ENCODE measurements at places on chromosomes 3 and 15.

DNA sequence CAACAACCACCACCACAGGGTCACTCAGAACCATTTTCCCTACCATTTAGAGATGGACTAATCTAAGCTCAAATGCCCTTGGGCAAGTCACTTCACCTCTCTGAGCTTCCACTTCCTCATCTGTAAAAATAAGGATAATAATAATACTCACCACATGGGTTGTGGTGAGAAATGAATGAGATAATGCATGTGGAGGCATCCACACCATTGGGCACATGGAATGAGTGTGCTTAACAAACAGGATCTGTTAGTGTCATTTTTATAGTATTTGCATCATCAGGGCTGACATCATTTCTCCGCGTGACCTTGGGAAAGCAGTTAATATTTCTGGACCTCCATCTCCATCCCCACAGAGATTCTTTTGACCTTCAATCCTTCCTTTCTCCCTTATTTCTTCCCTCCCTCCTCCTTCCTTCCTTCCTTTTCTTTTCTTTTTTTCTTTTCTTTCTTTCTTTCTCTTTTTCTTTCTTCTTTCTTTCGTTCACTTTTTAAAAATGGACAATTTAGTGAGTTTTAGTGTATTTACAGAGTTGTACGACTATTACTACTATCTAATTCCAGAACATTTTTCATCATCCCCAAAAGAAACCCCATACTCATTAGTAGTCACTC is 7.7 kb upstream of the RFT1 start:
- no peak for DNase-seq

GRCh38 chr3:100756441-100756840 is 47.1 kb downstream of the TFG start:
- DNase-seq, result no peak

GRCh38 chr15:84570164-84570735 is 30.6 kb upstream of the ZSCAN2 start:
- DNase-seq, result peak; percentile 15

DNA sequence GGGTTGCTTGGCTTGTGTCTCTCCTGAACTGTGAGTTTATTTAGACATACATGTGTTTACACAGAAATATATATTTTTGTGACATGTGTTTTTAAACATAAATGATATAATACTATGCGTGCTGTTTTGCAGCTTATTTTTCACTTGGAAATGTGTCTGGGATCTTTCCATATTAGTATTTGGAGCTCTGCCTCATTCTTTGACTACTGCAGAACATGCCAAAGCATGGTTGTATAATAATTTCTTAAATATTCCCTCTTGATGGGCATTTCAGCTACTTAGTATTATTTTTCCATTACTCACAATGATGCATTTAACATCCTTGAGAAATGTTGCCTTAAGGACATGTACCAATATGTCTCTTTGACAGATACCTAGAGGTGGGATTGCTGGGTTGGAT is 19.5 kb downstream of the ANAPC13 start:
- DNase-seq, result no peak

- no peak for DNase-seq
Measured at GRCh38 chr15:40927873-40928806, 1.0 kb upstream of the DLL4 start.

- DNase-seq, result no peak
Measured at GRCh38 chr3:8843347-8843746, 73.9 kb upstream of the OXTR start.

- DNase-seq, result no peak
Measured at GRCh38 chr3:53150247-53151085, 10.5 kb upstream of the PRKCD start.

- DNase-seq, result no peak
Measured at GRCh38 chr3:162865466-162865865, 1368.9 kb downstream of the OTOL1 start.

DNA sequence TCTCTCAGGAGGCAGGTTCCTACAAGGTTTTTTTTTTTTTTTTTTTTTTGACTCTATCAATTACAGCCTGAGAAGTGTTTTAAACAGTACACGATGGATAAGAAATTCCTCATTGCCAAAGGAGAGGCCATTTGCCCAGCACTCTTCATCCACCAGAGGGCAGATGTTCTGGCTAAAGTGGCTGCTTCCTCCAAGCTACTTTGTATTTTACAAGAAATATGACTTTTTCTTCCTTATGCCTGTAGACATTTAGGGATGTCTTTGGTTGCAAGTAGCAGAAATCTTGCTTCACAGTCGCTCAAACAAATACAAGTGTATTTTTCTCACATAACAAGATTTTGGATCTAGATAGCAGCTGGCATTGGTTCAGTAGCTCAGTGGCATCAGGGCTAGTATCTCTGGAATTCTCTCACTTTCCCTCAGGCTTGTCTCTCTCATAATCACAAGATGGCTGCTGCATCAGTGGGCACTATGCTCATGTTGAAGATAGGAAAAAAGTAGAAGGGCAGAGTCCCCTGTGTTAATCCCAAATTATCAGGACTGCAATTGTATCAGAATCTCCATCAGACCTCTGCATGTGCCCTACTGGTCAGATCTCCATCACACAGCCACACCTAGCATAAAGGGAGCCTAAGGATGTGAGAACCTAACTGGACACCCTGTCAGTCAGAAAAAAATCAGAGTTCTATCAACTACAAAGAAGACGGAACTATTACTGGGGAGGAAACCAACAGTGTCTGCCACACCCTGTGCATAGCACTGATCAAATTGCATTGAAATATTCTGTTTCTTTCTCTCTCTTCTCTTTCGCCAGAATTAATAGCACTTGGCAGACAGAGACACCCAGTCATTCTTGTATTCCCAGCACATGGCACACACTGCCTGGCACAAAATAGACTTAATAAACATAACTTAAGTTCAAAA is 138.9 kb upstream of the COL8A1 start:
- DNase-seq, result no peak

GRCh38 chr3:39082666-39083313 is 24.6 kb downstream of the GORASP1 start:
- no peak for DNase-seq

- DNase-seq, result no peak
Measured at GRCh38 chr15:78850941-78851755, 21.5 kb upstream of the MORF4L1 start.

DNA sequence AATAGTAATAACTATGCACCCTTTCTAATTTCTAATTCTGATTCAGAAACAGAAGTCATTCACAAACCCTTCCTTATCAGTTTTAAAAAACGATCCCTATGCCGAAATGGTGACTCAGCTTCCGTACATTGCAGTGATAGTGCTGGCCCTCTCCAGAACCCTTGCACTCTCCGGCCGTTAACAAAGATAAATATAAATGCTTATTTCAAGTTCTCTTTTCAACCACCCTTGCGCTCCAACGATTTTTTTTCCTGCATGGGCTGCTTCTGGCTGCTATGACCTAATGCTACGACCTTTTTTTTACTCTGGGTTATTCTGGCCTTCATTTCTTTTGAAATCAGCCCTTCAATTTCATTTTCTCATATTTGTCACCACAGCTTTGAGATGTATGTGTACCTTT is 646.2 kb downstream of the NTRK3 start:
- DNase-seq, result no peak

- no peak for DNase-seq
Measured at GRCh38 chr3:138347960-138348753, at the start of gene MRAS. Gene MRAS (plus strand): TSS chr3:138348579. CDS start chr3:138372884, 24,305 bp downstream.

DNA sequence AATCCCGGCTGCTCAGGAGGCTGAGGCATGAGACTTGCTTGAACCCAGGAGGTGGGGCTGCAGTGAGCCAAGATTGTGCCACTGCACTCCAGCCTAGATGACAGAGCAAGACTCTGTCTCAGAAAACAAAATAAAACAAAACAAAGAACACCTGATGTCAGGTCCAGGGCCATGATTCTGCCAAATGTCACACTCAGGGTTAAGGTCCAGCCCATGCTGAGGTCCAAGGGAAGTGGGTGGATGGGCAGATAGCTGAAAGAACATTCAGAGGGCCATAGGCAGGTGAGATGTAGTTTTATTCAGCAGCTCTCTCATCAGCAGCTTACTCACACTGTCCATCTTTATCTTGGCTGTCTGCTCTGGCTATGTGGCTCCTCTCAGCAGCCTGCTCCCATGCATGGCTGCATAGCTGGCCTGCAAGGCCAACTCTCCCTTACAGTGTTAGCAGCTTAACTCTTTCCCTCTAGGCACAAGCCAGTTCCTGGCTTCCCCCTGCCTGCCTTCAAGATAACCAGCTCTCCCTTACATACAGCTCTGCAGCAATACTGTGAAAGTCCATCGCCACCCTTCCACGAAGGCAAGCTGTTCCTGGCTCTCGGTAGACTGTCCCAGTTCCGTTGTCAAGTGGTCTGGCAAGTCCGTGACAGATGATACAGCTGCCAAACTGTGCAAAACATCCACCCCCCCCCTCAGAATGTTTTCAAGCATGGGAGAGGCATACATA is 62.4 kb upstream of the SIAH2 start:
- DNase-seq, result no peak

- DNase-seq, result no peak
Measured at GRCh38 chr3:54538346-54538745, 389.5 kb downstream of the LRTM1 start.

DNA sequence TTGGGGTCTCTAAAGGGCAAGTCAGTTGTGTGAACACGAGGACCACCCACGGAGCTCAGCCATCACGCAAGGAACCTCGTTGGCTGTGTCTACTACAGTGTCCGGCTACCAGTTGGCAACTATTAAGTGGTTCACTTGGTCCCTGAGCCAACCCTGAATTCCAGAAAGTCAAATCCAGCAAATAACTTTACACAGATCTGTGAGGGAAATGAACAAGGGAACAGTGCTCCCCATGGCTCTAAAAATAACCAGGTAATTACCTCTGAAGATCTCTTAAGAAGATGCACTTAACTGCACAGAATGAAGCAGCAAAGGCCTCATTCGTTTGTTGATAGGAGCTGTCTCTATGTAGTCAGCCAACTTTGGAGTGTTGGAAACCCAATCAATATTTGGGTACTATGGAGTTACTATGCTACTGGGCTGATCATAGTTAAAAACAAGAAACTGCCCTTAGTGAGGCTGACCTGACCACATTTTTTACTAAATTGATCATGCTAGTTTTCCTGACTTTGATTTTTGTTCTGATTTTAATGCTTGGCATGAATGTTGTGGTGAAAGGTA is 219.1 kb upstream of the LRIG1 start:
- no peak for DNase-seq

DNA sequence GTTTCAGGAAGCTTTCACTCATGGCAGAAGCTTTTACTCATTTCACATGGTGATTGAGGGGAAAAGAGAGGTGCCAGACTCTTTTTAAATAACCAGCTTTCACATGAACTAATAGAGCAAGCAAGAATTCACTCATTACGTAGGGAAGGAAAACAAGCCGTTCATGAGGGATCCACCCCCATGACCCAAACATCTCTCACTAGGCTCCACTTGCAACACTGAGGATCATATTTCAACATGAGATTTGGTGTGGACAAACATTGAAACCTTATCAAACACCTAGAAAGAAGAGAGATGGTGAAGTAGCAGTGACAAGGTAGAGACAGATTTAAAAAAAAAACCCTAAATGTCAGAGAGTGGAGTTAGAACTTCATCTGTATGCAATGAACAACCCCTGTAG is 408.6 kb upstream of the PDZRN3 start:
- no peak for DNase-seq

DNA sequence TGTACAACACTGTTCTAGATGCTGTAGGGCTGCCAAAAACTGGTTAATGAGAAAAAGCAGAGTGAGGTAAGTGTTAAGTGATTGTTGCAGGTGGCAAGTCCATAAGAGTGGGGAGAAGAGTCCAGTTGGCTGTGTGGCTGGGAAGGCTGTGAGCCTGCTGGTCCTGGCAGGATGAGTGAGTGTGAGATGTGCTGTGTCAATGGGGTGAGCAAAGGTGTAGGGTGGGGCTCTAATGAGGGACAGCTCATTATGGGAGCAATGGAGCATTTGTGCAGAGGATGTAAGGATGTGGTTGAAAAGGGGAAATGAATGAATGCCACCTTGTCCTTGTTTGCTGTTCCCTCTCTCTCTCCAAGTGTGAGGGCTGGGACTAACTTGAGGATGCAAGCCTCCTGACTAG is 145.3 kb upstream of the ROPN1 start:
- no peak for DNase-seq

DNA sequence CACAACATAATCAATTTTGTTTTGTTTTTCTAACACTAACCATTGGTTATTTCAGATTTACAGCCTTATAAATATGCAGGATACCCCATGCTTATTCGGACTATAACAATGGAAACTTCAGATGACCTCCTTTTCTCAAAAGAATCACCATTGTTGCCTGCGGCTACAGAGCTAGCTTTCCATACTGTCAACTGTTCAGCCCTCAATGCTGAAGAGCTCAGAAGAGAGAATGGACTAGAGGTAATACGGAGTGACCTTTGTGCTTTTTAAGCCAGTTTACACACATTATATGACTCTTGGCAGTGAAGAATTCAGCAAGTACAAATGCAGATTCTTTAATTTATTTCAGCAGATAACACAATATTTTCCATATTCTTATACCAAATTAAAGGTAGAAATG is 81.8 kb downstream of the DNAJC13 start:
- no peak for DNase-seq

GRCh38 chr15:91887921-91888373 is 34.4 kb downstream of the SLCO3A1 start:
- no peak for DNase-seq

DNA sequence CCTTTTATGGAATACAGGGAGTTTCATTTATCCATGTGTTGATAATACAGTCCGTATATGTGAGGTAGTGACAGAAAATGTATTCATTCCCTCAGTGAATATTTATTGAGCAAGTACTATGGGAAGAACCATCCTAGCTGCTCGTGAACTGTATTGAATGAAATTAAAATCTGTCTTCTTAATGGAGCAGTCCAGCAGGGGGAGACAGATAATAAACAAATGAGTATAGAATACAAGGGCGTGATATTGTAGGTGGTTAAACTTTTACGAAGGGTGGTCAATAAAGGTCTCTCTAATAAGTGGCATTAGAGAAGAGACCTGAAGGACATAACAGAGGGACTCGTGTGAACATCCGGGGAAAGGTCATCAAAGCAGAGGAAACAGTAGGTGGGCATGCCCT is 62.7 kb upstream of the OSTN start:
- no peak for DNase-seq

- no peak for DNase-seq
Measured at GRCh38 chr3:143167969-143168854, 48.6 kb downstream of the CHST2 start.

GRCh38 chr3:13088028-13089006 is 15.1 kb upstream of the IQSEC1 start:
- peak; percentile 43 for DNase-seq

- no peak for DNase-seq
Measured at GRCh38 chr15:75640483-75641178, 607 bp upstream of the IMP3 start.

GRCh38 chr15:95875121-95875643 is 455.3 kb upstream of the NR2F2 start:
- no peak for DNase-seq

DNA sequence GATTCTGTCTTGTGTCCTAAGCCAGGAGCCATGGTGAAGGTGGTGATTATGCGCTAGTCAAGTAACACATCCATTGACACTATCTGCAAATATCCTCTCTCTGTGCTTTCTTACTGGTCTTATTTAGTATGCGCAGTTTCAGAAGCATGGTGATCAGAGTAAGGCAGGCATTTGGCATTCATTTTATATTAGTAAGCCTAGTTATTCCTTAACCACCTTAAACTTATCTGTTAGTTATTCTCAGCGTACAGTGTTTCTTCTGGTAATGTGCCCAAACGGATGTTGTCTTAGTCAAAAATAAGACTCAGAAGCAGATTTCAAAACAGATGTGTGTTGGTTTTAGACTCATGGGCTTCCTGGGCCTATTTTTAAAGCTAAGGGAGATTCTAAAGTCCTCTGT is 329.2 kb downstream of the GRM7 start:
- no peak for DNase-seq

Measured in GM19239 (cell line).